ENCODE measurements at places on chromosomes 4 and X.
A peak's percentile ranks its signal among the peaks of the same experiment; 100 is the strongest.

GRCh38 chrX:78747971-78748370 lies 451 bp downstream of the LPAR4 start:
- DNase-seq, result no peak

- DNase-seq, result no peak
Measured at GRCh38 chr4:35087218-35087617, 1157.1 kb downstream of the ARAP2 start.

DNA sequence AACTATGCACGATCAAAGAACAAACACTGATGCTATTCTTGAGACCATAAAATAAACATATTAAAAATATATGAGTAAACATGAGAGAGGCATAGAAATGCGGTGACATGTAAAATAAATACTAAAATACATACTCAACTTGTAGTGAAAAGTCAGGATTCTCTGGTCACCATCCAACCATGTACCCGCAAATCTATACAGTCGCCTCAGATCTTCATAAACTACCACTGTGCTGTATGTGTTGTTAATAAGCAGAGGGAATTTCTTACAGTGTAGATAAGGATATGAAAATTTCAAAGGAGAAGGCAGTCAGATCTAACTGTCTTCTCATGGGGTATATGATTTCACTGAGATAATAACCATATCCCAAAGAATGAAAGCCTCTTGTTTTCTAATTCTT lies 67.8 kb upstream of the FAM47B start:
- DNase-seq, result no peak

DNA sequence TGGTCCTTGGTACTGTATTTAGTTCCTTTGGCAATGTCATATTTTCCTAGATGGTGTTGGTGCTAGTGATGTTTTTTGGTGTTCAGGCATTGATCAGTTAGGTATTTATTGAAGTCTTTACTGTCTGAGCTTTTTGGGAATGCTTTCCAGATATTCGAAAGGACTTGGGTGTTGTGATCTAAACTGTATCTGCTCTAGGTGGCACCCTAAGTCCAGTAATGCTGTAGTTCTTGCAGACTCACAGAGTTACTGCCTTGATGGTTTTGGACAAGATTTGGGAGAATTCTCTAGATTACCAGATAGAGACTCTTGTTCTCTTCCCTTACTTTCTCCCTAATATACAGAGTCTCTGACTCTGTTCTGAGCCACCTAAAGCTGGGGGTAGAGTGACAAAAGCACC lies 513.6 kb upstream of the PITX2 start:
- no peak for DNase-seq

DNA sequence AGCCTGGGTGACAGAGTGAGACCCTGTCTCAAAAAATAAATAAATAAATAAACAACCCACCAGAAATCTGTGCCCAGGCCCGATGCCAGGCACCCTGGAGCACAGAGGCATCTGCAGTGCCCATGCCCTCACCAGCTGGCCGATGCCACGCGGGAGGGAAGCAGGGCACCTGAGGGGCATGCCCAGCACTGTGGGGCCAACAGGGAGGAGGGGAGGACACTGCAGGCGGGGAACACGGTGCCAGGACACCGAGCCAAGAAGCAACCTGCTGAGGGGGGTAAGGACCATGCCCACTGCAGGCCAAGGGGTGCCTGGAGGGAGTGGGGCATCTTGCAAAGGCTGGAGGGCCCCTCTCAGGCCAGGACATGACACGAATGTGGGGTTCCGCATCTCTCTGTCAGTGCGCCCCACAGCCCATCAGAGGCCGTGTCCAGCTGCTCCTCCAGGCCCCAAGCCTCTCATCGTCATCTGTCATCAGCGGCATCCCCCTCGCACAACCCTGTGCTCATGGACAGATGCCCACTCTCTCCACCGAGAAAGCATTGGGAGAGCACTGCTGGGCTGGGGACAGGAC lies 13.3 kb upstream of the DUSP9 start:
- no peak for DNase-seq

- no peak for DNase-seq
Measured at GRCh38 chr4:25313201-25313895, 774 bp downstream of the ZCCHC4 start.

GRCh38 chr4:31539284-31540069 lies 819.3 kb downstream of the PCDH7 start:
- DNase-seq, result no peak

DNA sequence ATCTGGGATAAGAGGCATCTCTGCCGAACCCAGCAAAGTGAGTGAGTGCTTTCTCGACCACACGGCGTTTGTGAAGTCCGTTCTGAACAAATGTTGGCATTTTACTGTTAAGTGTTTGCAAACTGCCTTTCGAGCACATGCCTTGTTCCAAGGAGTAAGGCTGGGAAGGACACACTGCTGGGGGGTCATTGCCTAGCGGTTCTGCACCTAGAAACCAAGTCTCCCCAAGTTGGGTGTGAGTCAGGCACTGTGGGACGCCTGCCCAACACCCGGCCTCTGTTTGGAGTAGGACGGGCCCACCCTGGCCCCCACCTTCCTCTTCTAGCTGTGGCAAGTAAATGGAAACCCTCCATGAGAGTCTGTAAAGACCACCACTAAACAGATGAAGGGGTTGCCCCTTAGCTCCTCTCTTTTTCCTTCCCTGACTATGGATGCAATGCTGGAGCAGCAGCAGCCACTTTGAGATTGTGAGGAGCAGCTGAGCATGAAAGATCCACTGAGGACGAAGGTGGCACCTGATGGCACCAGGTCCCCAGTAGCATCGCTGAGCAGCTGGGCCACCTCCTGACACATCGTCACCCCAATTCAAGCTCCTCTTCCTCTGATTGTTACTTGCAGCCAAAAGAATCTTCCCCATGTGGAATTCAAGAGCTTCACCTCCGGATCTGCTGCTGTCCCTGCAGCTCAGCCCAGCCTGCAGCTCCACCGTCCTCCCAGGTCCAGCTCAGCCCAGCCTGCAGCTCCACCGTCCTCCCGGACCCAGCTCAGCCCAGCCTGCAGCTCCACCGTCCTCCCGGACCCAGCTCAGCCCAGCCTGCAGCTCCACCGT lies 6.3 kb downstream of the CPLX1 start:
- DNase-seq, result no peak

- no peak for DNase-seq
Measured at GRCh38 chr4:106707776-106708463, 328.2 kb downstream of the DKK2 start.

DNA sequence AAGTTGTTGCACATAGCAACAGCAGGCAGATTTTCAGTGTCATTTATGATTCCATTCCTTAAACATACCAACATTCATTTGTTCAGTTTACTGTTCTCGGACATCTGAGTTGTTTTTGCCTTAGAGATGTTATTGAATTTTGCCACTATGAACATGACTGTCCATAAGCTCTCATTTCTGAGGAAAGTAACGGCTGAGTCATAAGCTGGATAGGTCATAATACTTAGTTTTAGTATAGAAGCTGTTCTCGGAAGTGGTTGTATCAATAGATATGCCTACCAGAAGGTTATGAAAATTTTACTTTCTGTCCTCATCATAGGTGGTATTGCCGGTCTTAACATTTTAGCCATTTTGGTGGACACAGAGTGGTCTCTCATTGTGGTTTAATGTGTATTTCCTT lies 157.1 kb upstream of the CLNK start:
- no peak for DNase-seq

- no peak for DNase-seq
Measured at GRCh38 chrX:114582698-114583395, 1.0 kb upstream of the HTR2C start.

GRCh38 chr4:183445097-183445428 lies 627 bp downstream of the CDKN2AIP start:
- no peak for DNase-seq

DNA sequence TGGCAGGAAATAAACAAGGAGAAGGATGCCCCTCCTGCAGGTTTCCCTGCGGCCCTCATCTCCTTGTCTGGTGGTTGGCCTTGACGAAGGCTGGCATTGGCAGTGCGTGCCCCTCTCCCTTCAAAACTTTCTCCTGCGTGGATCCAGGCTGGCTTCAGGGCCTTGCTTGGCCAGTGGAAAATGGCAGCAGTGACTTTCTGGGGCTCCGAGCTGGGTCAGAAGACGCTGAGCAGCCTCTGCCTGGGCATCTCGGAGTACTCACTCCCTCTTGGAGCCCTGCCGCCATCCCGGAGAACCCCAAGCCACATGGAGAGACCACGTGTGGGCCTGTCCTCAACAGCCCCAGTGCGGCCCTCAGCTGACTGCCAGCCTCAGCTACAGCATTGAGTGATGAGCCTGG lies 39.5 kb downstream of the ADRA2C start:
- DNase-seq, result no peak

- DNase-seq, result peak; percentile 44
Measured at GRCh38 chrX:24479924-24480323, 14.8 kb downstream of the PDK3 start.

DNA sequence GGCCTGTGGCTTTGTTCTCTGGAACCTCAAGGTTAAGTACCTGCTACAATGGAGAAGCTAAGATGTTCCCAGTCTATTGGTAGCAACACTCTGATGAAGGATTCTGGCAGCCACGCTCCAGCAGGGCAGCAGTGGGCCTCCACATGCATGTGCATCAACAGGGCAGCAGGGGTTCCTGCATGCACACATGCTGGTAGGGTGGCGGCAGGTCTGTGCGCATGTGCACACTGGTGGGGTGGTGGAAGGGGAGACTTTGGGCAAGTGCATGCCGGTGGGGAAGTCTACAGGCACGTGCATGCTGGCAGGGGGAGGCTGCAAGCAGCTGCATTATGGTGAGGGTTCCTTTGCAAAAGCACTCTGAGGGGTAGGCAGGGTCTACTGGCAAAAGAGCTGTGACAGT lies 160.7 kb downstream of the NKX6-1 start:
- no peak for DNase-seq

GRCh38 chrX:67619253-67619652 lies 75.4 kb downstream of the AR start:
- DNase-seq, result no peak

GRCh38 chr4:121122661-121123060 lies 41.5 kb downstream of the TNIP3 start:
- DNase-seq, result no peak

DNA sequence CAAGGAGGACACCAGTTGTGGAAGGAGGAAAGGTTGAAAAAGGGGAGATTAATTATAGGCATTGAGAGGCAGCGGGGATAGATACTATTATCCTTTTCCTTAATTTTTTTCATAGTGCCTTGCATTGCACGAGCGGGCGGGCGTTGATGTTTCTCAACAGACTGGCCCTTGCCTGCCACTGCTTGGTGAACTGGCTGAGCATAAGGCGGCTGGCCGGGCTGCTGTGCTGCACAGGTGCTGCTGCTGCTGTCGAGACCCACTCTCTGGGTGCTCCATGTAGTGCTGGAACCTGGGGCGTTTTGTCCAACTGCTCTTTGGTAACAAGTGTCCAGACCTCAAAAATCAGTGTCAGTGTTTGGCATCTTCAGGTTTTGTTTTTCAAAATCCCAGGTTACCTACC lies 83.3 kb upstream of the PAQR3 start:
- DNase-seq, result no peak

DNA sequence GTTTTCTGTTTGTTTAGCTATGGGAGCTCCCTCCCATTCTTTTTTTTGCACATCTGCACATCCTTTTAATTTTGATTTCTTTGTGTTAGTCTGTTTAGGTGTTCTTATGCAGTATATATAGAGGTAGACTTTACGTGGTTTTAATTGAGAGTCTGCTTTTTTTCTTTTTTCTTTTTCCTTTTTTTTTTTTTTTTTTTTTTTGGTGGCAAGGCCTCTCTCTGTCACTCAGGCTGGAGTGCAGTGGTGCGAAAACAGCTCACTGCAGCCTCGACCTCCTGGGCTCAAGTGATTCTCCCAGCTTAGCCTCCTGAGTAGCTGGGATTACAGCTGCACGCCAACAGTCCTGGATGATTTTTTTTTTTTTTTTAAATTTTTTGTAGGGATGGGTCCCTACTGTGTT lies 68.2 kb downstream of the FAM193A start:
- DNase-seq, result no peak

DNA sequence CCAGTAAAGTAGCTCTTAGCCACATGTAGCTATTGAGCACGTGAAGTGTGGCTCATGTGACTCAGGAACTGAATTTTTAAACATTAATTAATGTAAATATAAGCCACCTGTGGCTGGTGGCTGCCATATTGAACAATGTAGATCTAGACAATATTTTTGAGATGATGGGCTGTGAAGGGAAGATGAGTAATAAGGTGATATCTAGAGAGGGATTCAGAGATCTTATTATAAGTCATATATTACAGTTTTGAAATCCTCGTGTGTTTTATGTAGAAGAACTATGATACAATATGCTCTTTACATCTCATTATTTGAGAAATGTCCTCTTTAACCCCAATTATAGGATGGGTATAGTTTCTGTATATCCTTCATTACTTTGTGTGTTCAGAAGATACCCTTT lies 5.6 kb downstream of the GAR1 start:
- DNase-seq, result no peak

- DNase-seq, result no peak
Measured at GRCh38 chrX:78506248-78506647, 152.9 kb downstream of the RTL3 start.

DNA sequence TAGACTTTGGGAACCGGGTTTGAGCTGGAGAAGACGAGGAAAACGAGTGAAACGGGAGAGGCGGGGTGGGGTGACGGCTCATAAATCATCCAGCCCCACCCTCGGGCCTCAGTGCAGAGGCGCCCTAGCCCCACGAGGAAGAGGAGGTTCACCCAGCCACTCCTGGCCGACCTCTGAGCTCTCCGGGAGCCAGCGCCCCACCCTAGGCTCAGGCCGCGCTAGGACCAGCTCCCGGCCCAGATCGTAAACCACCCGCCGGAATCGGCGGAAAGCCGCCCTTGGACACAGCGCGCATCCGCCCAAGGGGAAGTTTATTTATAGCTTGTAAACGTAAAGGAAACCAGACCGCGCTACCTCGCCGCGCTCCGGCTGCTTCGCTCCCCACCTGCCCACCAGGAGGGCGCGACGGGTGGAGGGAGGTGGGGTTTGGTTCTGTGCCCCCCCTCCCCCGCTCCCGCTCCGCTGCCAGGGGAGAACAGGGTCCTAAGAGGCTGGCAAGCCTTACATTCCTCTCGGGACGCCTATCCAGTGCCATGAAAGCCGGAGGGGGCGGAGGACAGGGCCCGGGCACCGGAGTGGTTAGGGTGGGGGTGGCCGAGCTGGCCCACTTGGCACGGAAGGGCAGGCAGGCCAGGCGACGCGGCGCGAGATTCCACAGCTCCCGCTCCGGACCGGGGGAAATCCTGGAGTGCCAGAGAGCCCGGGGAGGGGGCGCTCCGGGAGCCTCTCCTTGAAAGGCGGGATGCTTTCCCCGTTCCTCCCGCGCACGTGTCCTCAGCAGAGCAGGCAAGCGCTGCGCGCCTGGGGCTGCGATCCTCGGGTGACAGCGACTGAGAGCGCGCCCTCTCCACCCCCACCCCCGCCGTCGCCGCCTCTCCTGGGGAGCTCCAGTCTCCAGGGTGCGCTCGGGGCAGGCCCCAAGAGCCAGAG lies 84.2 kb downstream of the BCOR start:
- no peak for DNase-seq

DNA sequence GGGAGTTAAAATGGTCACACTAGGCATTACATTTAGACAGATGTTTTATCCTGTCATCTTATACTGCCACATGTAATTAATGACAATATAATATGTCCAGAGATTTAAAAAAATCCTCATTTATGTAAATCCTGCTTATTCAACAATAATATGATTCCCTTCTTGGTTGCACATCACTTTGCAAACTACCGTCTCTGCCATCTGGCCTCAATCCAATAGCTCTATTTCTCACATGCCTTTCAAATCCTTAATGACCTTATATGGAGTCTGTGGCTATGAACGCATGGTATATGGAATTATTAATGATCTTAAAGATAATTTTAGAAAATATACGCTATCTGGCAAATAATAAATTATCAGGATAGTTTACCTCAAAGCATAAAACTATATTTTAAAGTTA lies 144.5 kb downstream of the NPNT start:
- no peak for DNase-seq

Measured in activated CD8-positive, alpha-beta memory T cell treated with anti-CD3 and anti-CD28 coated beads for 1 hour (primary cell).